ENCODE measurements at places on chromosomes 12 and 14.
A peak's percentile ranks its signal among the peaks of the same experiment; 100 is the strongest.

- no peak for DNase-seq
Measured at GRCh38 chr14:105066240-105067071, 1.2 kb upstream of the GPR132 start.

- peak; percentile 30 for DNase-seq
Measured at GRCh38 chr14:68979722-68980451, 785 bp upstream of the ACTN1 start.

DNA sequence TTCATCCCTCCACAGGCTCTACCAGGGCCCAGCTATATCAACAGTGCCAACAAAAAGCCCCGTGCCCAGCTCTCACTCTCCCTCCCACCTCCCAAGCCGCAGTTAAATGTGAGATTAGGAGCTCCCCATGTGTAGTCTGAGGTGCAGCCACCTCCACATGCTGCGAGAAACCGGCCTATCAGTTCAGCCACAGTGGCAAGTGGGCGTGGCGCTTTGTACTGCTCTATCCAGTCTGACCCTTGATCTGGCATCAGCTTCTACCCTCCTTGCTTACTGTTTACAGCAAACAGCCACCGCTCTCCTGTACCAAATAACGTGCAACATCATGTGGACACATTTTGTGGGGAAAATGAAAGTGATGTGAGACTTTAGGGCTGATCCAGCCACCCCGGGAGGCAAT, 1.7 kb downstream of the PLEK2 start:
- DNase-seq = no peak

- DNase-seq = no peak
Measured at GRCh38 chr12:5260086-5260485, 171.8 kb upstream of the NTF3 start.

Measured in RCC 7860 (cell line).